ENCODE measurements at places on chromosomes 13 and 19.

GRCh38 chr13:30339738-30340330 is 32.5 kb upstream of the KATNAL1 start:
- DNase-seq, result no peak

DNA sequence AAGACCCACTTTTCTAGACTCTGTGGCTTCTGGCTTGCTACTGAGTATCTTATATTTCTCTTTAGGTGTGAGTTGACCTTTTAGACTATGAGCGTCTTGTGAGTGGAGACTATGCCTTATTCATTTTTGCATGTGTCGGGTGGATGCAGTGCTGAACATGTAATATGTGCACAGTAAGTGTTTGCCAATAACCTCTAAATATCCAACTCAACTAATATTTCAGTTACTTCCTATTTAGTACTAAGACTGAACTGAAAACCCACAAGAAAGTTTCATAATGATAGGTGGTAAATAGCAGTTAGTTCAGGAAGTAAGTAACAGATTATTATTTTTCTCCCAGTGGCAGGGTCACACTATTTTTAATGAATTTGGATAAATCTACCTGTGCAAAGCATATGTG is 269.3 kb downstream of the KCNRG start:
- DNase-seq, result no peak

DNA sequence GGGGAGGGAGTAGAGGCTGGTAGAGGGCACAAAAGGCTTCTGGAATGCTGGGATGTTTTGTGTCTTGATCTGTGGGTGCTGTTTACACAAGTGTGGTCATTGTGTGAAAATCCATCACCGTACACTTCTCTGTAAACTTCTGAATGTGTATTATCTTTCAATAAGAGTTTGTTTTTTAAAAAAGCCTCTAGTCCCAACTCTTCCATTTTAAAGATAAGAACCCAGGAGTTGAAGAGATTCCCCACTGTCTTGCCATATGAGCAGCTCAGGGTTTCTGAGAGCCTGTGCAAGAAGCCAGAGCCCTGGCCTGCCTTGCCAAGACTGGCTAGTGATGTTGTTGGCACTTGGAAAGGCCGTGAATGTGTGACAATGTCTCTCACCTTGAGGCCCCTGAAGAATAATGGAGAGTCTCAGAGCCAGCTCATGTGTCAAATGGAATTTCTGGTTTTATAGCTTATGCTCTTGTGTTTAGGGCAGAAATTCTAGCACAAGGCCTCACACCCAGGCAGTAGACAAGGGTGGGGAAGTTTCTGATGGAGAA is 57.5 kb upstream of the NPAS1 start:
- no peak for DNase-seq

DNA sequence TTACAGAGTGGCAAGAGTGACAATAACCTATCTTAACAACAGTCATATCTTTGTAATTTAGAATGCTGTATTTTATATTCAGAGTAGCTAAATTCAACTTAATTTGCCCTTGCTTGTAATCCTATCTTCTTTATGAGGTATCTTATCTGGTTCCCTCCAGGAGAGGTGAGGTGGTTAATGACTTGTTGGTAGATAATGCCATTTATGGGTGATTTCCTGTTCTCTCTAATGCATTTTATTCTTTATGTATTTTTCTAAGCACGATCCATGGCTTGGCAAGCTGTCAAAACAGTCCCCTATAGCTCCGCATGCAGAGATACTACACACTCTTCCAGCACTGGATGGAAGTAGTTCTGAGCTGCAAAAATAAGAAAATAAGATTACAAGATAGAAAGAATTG is 267.9 kb downstream of the LMO7 start:
- no peak for DNase-seq

DNA sequence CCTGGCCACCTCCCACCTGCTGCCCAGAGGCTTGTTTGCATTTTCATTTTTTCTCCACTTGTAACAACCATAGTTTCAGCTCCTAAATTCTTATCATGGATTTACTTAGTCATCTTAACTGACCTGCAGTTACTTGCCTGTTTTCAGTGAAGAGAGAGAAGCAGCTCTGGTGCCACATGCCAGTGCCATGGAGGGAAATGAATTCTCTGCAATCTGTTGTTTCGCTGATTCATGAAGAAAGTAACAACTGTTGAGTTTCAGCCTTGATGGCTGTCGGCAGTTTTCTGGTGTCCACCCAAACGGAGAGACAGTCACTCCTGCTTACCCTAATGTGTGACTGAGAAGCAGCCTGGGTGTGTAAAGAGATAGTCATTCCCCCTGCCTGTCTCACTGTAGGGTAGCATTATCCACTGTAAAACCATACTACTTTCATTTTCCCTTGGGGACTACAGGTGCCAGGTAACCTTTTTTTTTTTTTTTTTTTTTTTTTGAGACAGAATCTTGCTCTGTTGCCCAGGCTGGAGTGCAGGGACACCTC is 116.1 kb downstream of the DNAJC3 start:
- DNase-seq, result no peak

DNA sequence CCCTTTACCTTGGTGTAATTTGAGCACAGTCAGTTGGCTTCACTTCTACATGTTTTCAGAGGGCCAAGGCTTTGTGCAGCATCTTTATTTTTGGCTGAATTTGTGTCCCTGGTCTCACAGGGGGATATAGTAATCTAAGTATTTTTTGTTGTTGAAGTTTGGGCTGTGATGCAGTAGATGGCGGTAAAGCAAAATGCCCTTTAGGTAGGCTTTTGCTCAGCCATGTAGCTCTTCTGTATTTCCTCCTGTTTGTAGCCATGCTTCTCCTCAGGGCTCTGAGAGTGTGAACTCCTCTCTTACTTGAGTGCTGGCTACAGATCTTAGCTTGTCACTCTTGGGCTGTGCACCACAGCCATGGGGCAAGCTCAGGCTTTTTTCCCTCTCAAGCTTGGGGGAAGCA is 328.6 kb downstream of the SLITRK5 start:
- DNase-seq, result no peak

- no peak for DNase-seq
Observed at GRCh38 chr19:51386882-51387520, 773 bp downstream of the LIM2 start.

DNA sequence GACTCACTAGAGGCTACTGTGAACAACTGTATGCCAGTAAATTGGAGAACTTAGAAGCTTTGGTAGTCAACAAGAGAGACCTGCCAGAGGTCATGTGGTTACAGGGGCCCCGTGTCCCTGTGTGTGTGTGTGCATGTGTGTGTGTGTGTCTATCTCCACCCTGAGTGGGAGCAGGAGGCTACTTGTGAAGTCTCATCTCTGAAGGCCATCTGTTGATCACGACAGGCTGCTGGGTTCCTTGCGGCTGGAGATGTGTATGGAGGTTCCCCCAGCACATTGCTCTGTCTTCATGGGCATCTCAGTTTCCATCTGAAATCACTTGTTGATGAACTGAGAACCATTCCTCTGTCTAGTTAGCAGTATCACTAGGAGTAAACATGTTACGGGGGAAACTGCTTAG is 58.2 kb upstream of the TEX29 start:
- no peak for DNase-seq

GRCh38 chr19:3536429-3537100 is 2.4 kb upstream of the TEKTIP1 start:
- no peak for DNase-seq

- DNase-seq, result no peak
Observed at GRCh38 chr13:66138172-66138811, 1091.8 kb downstream of the PCDH9 start.

DNA sequence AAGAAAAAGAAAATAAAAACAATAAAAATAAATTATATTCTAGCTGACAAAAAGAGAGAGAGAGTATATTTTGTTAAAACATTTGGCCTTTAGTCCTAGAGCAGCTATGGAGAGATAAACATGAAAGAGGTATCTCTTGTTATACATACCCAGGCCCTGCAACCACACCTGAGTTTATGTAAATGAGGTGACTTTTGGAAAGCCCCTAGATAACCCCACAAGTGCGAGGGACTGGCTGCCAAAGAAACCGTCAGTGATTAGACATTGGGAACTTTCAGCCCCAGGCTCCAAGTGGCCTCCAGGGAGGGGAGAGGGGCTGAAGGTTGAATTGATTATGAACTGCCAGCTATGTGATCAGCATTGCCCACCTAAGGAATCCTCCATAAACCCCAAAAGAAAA is 2.1 kb upstream of the NLRP7 start:
- DNase-seq, result no peak

DNA sequence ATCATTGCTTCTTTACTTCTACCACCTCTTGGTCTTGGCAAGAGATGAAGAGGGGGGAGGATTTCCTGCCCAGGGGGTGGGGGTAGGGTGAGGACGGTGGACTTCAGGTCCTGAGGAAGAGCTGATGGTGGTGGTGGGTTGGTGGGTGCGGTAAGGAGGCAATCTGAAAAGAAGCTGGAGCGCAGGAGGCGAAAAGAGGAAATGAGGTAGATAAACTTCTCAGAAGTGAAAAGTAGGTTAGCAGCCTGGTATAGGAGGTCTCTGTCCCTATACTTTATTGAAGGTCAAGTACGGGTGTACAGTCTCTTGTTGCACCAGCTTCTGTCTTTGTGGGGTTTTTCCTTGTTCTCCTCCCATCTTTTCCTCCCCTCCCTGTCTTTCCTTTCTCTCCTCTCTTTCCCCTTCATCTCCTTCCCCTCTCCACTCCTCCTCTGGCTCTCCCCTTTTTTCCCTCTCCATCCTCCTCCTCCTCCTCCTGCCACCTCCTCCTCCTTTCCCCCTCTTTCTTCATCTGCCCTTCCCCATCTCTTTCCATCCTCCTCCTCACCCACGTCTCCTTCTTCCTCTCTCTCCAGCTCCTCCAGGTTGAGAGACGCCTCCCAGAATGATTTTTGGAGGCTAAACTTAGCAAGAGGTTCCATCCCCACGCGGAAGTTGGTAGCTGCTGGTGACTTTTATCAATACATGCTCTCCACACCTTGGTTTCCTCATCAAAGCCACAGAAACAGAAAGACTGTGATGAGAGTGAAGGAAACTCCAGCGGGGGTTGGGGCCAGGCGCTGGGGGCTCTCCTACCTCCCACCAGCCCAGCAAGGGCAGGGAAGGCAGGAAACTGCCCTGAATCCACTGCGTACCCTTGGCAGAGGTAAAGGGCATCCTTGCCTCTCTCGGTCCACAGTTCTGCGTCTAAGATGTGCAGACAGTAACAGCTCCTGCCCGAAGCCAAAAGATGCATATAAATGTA is 15.3 kb downstream of the TNFSF14 start:
- no peak for DNase-seq

DNA sequence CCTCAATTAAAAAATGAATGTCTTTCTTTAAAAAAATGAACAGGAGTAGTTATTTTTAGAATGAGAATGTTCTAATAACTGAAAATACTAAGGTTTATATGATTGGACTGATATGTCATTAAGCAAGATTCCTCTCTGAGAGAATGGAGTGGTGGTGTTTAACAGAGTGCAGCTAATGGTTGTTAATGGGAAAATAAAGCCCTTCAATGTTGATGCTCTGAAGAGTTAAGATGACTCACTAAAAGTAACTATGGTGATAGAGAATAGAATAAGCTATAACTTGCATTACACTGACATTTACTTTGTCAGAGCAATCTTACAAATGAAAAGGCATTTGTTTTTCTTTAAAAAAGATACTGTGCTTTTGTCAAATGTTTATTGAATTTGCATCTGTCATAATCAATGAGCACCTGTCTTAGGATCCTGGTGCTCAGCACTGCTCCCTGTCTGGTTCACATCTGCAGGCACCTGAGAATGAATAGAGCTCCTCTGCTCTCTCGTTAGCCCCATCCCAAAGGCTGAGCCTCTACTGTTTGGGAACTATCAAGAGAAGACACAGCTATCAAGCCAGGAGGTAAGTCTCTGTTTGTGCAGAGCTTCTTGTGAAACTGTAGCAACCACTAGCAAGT is 15.1 kb downstream of the PABPC3 start:
- no peak for DNase-seq
